OCI-LY7 (cell line): ENCODE measurements at places on chromosomes 11 and 22. TPM values are rescaled to one million over a fixed set of nuclear protein-coding genes. Genes with fewer than 3 reads are reported as not detected.

GRCh38 chr11:2173761-2174160, 2.1 kb upstream of the TH start:
- DNase-seq = no peak

DNA sequence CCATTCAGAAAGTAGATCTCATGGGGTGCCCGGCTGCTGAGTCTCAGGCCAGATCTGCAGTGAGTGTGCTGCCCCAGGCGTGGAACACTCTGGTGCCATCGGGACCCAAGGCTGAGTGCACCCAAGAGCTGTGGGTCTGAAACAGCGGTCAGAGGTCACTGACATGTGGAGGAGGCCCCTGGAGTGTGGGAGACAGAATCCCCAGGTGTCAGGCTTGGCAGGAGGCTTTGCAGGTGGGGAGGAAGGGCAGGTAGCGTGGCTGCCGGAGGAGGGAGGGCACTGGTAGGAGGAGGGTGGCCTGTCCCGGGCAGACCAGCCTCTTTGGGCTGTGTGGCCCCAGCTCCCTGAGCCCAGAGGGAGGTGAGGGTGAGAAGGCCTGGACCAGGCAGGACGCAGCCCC, 31.7 kb upstream of the KRTAP5-6 start:
- DNase-seq = no peak

DNA sequence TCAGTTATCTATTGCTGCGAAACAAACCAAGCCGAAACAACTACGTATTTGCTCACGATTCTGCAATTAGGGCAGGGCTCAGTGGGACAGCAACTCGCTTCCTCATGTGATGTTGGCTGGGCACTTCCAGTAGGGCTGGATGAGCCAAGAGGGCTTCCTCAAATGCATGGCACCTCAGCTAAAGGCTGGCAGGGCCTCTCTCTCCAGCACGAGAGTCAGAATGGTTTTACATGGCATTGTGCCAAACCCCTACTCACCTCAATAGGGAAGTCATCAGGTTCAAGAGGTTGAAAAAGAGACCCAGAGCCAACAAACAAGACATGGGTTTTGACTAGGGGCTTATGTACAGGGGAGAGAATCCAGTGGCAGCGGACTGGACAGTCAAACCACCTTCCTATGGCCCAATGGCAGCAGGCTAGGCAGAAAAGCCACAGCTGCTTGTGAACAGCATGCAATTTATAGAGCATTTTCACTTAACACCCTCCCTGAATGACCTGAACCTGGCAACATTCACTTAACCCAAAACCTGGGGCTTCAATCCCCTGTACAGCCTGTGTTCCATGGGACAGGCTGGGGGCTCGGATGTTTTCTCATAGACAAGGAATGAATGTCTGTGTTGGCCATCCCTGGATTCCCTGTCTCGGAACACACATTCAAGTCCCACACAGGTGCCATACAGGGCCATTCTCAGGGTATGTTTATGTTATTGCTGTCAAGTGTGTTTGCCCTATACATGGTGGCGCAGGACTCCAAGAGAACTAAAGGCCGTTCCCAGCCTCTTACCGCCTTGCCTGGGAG, 154.2 kb upstream of the NAV2 start:
- DNase-seq = no peak

- no peak for DNase-seq
Observed at GRCh38 chr11:10930224-10930971, 72.5 kb upstream of the ZBED5 start.

DNA sequence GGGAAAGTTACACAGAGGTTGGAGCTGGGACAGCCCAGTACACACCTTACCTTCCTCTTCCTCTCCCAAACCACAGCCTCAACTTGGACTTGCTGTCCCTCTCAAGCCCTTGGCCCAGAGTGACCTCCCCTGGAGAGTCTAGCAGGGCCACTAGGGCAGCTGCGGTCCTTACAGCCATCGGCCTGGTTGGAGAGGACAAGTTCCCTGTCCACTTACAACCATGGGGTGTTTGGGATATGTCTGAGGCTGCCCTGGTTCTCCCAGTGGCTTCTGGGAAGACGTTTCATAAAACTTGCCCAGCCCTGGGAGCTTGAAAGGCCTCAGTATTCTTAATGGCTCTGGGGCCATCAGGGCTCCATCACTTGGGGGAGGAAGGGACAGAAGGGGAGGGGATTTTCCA, 13.1 kb upstream of the DGKZ start:
- DNase-seq = no peak

DNA sequence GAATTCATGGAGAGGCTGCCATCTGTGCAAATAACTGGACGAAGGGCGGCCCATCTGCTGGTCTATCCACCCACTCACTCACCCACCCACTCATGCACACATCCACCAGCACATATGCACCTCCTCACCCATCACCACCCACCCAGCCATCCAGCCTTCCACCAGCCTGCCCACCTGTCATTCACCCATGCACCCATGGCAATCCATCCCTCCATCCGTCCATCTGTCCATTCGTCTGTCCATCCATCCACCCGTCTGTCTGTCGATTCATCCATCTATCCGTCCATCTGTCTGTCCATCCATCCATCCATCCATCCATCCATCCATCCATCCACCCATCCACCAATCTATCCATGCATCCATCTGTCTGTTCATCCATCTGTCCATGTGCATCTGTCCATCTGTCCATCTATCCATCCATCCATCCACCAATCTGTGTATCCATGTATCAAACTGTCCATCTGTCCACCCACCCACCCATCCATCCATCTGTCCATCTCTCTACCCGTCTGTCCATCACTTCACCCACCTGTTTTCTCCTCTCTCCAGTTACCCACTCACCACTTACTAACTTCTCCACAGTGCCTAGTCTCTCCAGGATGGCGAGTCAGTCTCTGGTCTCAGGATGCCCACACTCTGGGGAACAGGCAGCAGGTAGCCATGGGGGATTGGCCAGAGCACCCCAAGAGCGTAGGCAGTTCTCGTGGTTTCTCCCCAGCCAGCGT, 8.9 kb downstream of the TRPM5 start:
- DNase-seq = no peak

DNA sequence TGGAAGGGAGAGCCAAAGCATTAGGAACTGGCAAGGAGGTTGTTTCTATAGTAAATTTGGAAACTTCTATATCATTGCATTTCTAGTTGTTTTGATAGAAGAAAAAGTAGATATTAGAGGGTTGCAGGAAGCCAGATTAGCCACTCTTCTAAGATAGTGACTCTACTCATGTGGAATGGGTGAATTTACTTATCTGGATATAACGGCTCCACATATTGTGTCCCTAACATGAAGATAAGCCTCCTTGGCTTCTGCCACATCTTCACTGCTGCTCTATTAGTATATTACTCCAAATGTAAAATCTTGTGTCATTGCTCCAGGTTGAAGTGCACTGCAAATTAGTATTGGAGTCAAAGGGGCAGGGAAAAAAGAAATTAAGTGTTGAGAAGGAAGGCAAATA, 283.3 kb downstream of the CASP12 start:
- DNase-seq = no peak

DNA sequence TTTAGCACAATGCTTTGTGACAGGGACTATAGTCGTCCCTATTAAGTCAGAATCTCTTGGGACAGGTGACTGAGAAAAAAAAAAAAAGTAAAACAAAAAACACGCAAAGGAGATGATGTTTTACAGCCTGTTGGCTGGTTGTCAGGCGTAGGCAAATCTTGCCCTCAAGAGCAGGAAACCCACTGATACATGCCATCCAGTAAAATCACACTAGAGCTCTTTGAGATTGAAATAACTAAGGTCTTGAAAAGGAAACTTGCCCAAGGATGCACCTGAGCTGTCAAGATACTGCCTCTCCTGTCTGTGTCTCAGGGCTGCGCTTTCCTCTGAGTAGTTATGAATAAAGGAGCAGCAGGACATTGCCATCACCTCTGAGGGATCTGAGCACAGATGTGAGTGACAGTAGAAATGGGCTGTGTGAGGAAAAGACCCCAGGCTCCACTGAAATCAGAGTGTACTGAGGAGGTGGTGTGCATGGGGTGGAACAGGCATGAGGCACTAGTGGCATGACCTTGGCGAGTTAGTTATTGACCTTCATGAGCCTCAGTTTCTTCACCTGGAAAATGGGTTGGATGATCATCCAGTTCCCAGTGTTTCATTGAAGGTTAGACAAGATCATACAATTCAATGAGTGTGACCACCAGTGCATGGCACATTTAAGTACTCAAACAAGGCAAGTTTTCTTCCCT, 23.3 kb downstream of the MICAL2 start:
- DNase-seq = no peak

GRCh38 chr11:12817681-12818332, 143.6 kb downstream of the TEAD1 start:
- no peak for DNase-seq

DNA sequence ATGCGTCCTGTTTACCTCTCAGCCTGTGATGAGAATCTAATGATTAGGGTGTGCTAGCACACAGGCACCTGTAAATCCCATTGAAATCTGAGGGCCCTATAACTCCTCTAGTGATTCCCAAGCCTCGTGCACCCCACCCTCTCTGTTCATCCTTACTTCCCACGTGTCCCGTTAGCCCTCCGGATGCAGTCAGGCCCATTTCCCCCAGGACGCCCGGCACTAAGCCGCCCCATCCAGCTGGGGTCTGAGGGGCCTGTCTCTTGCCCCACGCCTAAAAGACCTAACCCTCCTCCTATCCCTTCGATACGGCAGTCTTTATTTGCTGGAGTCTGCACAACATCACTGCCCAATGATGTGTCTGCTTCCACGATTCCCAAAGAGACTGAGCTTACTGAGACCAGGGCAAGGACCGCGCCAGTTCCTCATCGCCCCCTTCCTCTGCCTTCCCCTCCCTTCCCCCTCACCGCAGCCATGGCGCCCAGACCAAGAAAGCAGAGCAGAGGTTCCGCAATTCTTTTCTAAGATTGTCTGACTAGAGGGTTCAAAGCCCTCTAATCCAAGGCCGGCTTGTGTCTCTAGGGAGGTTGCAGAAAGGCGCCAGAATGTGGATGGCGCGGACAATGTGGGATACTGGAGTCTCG, 1.1 kb upstream of the FADS2 start:
- no peak for DNase-seq

- no peak for DNase-seq
Observed at GRCh38 chr22:48396785-48397530, 1430.7 kb downstream of the BRD1 start.

GRCh38 chr11:1391165-1392075, 1.7 kb downstream of the BRSK2 start:
- no peak for DNase-seq

DNA sequence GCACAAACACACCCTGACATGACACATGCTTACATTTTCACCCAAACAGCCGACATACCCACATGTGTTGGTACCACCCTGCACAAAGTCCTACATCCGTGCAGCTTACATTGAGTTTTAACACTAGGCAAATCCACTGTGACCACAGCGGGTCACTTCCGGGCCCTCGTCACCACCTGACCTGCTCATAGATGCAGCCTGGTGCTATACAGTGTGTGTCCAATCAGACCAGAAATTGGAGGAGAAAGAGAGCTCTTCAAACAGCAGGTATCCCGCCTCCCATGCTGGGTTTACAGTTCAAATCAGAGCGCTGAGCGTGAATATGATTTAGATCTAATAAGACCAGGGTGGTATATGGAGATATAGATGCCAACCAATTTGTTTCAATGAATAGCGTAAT, 35.4 kb downstream of the PHF21B start:
- DNase-seq = no peak

- no peak for DNase-seq
Observed at GRCh38 chr11:13242564-13242963, 35.0 kb upstream of the BMAL1 start.

DNA sequence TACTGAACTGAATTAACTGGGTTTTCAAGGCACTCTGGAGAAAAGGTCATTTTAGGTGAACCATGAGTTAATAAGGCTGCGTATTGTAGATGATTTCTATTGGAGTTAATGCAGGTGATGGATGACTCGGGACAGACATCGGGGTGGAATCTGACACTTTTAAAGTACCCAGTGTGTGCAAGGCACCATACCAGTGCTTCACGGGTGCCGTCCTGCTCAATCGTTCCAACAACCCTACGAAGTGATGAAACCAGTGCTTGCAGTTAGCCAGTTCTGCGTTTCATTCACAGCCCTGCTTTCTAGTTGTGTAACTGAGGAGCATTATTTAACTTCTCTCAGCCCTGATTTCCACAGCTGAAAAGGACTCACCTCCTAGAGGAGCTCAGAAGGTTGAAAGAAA, 216.5 kb downstream of the BARX2 start:
- no peak for DNase-seq

DNA sequence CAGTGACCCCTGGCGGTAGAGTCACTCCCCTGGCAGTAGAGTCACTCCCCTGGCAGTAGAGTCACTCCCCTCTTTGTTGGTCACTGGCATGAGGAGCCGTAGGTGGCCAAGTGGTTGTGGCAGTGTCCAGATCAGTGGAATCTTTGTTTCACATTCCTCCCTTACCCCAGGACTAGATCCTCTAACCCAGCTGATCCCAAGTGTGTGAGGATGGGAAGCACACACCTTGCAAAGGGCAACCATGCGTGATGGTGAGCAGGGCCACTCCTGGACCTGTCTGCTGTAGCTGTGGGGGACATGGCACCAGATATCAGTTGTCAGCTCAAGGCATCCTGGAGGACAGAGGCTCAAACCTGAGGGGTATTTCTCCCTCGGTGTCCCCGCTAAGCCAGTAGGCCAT, 37.8 kb downstream of the OSBP2 start:
- no peak for DNase-seq

- no peak for DNase-seq
Observed at GRCh38 chr11:102117472-102118113, 7.3 kb downstream of the YAP1 start.

GRCh38 chr11:2758751-2759150, 59.0 kb upstream of the KCNQ1OT1 start:
- DNase-seq = no peak

- DNase-seq = no peak
Observed at GRCh38 chr11:18578975-18579598, 9.4 kb downstream of the UEVLD start.

DNA sequence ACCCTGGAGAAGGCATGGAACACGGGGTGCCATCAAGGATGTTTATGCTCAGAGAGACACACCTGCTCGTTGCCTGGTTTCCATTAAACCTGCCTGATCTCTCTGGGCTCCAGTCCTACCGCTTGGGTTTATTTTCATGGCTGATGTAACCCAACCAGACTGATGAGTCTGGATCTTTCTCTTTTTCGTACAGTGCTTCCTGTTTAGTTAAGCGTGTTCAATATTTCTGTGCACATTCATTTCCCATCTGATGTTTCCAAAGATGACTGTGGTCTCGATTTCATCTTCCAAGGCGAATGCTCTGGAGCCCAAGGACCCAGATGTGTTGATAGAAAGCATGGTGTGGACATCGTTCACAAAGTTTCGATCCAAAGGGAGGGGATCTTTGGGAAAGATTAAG, 84.3 kb downstream of the SNX19 start:
- no peak for DNase-seq

- no peak for DNase-seq
Observed at GRCh38 chr22:48494968-48495750, 1332.5 kb downstream of the BRD1 start.

- DNase-seq = no peak
Observed at GRCh38 chr22:30892286-30892685, 76.3 kb downstream of the MORC2 start.

GRCh38 chr11:1759151-1759850, 4.4 kb downstream of the CTSD start:
- DNase-seq = no peak

- no peak for DNase-seq
Observed at GRCh38 chr11:91904792-91905785, 319.5 kb upstream of the FAT3 start.

TP53AIP1 gene
- not detected in 2 replicates for total RNA-seq

ABTB2 gene
- total RNA-seq = 0.06 and 0.07 TPM in 2 replicates

GAB4 gene
- not detected in 2 replicates for total RNA-seq

AMOTL1 gene
- not detected in 2 replicates for total RNA-seq

TRIM51 gene
- total RNA-seq = not detected in 2 replicates

PTS gene
- total RNA-seq = 37.8 and 40.4 TPM in 2 replicates

SELENOH gene
- total RNA-seq = 144 and 169 TPM in 2 replicates

FJX1 gene
- 0.63 and 1.2 TPM in 2 replicates for total RNA-seq

DDX25 gene
- total RNA-seq = 0.31 TPM in 1 of 2 replicates, not detected in the other

IL10RA gene
- total RNA-seq = 18.3 and 25.2 TPM in 2 replicates

SLC22A25 gene
- total RNA-seq = not detected in 2 replicates
